ENCODE measurements at places on chromosomes 2 and 18.

DNA sequence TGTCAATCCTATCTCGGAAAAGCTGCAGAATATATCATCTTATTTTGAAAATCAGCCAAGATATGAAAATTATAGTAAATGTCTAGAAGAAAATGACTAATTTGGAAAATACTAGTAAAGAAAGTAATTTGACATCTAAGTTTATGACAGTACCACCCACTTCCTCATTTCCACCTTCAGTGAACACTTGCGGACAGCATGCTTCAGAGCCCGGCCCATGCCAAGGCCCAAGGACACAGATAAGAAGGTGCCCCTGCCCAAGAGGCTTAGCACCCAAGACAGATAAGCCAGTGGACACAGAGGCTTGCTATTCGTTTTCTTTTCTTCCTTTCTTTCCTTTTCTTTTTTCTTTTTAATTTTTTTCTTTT is 4.8 kb upstream of the KCNG2 start:
- DNase-seq, result peak; percentile 74

- DNase-seq, result no peak
Measured at GRCh38 chr18:51273437-51273836, 76.0 kb upstream of the MEX3C start.

GRCh38 chr2:196952936-196953335 is 26.4 kb upstream of the PGAP1 start:
- no peak for DNase-seq

- DNase-seq, result no peak
Measured at GRCh38 chr18:35413163-35413511, 36.0 kb upstream of the ZNF396 start.

DNA sequence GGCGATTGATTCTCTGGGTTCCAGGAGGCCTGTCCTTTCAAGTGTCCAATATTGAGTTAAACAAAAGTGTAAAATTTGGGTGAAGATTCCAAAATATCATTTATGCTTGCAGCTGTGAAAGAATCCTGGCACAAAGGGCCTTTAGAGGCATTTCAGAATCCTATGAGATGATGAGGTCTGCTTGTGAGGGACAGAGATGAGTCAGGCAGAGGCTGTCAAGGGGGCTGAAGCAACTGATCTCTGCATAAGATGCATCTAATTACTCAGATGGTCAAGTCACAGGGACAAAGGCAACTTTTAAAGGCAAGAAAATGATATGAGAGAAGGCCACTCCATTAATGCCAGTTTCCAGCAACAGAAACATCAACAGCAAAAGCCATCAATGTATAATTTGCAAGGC is 78.8 kb downstream of the FHOD3 start:
- DNase-seq, result no peak

GRCh38 chr18:38933910-38934510 is 1368.4 kb upstream of the CELF4 start:
- no peak for DNase-seq

GRCh38 chr2:30584116-30584515 is 137.1 kb downstream of the LCLAT1 start:
- DNase-seq, result no peak

- DNase-seq, result no peak
Measured at GRCh38 chr2:26561376-26561775, 79.8 kb downstream of the CIB4 start.

- DNase-seq, result no peak
Measured at GRCh38 chr18:8854962-8855361, 149.6 kb downstream of the MTCL1 start.

GRCh38 chr2:231821908-231822307 is 35.7 kb downstream of the COPS7B start:
- no peak for DNase-seq

DNA sequence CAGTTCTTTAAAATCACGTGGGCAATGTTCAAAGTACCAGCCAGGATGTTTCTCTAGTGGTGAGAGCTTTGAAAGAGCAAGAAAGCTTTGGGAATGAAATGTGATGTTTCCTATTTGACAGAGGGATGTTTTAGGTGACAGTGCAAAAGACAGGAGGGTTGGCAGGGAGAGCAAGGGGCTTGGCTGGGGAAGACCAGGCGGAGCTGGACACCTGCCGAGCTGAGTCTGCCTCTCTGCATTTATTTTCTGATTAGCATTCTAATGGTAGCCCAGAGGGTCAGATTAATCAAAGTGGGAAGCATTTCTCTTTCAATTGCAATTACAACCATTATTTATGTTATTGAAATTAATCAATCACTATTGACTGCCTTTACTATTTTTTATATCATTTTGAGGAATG is 145.4 kb upstream of the RAB12 start:
- no peak for DNase-seq

- DNase-seq, result no peak
Measured at GRCh38 chr2:205696331-205696926, 14.1 kb downstream of the NRP2 start.

DNA sequence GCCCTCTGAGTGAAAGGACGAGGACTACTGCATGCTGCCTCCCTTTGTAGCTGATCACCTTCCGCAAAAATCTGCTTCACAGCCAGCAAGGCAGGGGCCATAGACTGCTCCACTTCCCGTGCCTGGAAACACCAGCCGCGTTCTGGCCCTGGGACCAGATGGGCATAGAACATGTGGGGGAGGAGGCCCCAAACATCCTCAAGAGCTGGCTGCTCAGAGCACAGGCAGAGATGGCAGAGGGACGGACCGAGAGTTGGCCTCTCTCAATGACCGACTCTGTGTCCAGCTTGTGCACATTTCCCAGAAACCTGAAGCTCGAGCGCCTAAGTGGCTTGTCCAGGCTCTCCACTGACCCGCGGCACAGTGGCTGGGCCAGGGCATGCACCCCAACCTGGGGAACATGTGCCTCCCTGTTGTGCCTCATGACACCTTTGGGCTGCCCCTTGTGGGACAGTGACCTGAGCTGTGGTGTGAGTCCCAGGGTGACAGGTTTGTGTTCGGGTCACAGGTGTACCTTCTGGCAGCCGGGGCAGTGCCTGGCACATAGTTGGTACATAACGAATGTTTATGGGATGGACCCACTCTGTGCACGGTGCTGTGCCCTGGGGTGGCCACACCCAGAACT is 9.1 kb downstream of the KCNF1 start:
- DNase-seq, result no peak

GRCh38 chr18:6058941-6059340 is 163.6 kb upstream of the TMEM200C start:
- no peak for DNase-seq

GRCh38 chr2:126886211-126886915 is 12.3 kb upstream of the TEX51 start:
- DNase-seq, result peak; percentile 60

GRCh38 chr2:43937269-43937820 is 58.4 kb downstream of the LRPPRC start:
- no peak for DNase-seq

DNA sequence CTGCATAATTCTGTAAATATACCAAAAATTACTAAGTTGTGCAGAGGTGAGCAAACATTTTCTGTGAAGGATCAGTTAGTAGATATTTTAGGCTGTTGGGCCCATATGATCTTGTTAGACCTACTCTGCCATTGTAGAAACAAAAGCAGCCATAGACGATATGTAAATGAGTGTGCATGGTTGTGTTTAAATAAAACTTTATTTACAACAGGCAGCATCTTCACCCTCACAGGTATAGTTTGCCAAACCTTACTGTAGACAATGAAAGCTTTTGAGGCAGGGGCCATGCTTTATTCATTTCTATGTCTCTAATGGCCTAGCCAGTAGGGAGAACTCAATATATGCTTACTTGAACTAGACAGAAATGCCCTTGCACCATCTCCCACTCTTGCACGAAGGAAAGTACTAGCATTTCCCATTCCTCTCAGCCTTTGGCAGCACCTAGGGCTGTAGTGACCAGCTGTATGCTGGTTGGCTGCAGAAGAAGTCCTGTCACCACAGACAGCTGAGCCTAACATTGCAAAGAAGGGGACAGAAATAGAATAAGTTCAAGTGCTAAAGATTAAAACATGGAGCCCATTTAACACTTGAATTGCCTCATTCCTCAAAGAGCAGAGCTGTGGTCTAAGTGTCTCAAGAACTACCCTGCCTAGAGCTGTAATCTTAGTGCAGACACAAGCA is 305.1 kb upstream of the MGAT5 start:
- DNase-seq, result no peak

DNA sequence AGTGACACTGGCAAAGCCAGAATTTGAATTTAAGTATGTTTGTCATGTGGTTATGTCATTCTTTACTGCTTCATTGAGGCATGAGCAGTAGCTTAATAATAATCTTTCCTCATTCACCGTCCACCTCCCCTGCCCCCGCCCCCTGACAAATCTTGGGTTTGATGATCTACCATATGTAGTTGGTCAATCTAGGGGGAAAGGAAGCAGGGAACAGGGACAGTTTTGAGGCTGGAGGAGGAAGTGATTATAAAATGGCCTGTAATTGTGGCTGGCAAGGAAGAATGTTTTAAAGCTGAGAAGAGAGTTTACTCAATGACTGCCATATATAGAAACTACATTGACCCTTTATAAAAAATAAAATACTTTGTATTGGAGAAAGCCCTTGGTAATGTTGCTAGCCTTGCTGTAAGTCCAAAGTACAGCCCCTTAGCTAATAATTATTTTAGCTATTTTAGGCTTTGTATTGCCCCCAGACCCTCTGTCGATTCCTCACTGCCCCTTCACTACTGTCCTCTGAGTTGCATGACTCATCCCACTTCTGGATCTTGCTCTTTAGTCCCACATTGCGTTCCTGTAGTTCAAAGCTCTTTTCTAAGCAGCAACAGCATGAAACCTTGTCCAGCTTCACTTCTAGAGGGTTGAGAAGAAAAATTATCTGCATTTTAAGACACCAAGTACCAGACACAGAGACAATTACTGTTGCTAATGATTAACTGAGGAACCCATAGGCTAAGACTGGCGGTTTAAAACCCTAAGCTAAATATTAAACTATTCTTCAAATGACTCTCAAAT is 38.4 kb downstream of the PELI1 start:
- DNase-seq, result peak; percentile 4

DNA sequence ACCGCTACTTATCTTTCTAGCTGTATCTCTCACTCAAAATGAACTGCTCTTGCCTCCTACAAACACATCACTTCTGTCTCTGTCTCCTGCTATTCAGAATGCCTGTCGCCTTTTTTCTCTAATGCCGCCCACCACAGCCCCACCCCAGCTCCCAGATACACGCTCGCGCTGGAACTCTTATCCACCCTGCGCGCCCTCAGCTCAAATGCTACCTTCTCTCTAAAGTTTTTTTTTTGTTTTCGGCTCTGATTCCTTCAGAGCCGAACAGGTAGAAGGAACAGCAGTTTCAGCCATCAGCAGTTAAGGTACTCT is 3.9 kb upstream of the SOS1 start:
- no peak for DNase-seq

DNA sequence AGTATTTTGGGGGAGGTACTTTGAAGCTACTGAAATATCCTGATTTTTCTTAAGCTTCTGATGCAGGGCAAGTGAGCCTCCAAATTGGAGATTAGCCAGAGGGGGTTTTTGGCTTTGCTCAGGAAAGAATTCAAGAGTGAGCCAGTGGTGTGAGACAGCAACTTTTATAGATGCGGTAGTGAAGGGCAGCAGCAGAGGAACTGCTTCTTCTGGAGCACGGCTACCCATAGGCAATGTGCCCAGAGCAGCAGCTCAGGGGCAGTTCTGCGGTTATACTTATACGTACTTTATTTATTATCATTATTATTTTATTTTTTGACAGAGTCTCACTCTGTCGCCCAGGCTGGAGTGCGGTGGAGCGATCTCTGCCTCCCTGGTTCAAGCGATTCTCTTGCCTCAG is 19.8 kb upstream of the NT5DC4 start:
- peak; percentile 92 for DNase-seq

- no peak for DNase-seq
Measured at GRCh38 chr18:73549236-73549635, 598.4 kb downstream of the FBXO15 start.

DNA sequence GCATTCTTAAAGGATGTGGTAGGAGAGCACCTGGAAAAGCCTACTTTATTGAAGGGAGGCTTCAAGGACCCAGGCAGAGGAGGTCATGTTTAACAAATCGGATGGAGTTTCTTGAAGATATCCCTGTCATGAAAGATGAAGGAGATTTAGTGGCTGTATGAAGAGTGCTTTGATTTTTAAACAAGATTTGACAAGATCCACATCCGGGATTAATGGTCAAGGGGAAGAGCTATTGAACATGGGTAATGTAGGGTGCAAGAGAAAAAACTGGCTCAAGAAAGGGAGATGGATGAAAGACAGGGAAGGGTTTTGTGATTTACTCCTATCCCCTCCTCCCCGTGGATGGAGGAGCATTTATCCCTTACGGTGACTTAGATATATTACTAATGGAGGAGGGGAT is 113.1 kb upstream of the OSR1 start:
- DNase-seq, result no peak

DNA sequence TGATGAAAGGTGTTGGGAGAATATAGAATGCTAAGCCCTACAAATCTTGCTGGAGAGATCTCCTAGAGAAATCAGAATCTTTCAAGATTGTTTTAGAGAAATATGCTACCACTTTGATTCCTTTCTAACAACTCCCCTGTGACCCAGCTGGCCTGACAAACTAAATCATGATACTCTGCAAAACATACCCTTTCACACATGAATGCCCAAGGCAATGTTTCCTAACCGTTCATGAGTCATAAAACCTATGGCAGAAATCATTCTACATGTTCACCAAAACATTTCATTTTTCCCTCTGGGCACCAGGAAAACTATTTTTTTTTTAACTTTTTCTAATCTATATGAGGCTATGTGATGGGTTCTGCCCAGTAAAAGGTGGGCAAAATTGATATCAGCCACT is 77.8 kb upstream of the SETBP1 start:
- no peak for DNase-seq

- DNase-seq, result no peak
Measured at GRCh38 chr2:31937741-31938140, 73.1 kb downstream of the MEMO1 start.

DNA sequence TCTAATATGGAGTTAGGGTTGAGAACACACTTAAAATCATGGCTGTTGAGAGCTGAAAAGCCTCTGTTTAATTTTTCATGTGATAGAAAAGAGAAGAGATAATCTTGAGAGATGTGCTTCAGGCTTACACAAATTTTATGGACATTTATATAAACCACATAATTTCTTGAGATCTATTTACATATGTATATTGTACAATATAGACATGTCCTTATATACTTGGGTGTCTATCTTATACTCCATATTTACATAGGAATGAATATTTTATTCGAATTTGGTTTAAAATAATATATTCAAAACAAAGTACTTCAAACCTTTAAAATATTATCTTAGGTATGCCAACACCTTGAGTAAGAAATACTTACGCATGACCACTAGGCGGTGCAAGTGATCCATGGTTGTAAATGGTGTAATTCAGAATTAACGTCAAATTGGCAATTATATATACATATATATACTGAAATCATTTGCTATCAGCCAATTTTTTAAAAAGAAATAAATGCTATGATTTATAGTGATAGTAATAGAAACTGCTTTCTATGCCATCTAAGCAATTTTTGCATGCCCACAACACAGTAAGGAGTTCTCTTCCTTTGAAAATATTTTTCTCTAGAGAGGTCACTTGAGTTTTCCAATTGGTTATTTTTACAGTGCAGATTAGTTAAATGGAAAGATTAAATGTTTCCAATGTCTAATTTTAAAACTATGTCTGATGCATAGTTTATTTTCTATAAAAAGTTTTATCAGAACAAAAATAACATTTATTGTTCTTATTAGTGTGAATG is 37.6 kb upstream of the SPAG16 start:
- DNase-seq, result peak; percentile 15

All from CD14-positive monocyte (primary cell).